ENCODE measurements at places on chromosomes 3 and 15. TPM values are rescaled to one million over a fixed set of nuclear protein-coding genes. Genes with fewer than 3 reads are reported as not detected.

The SENP8 gene
- 5.9 TPM for total RNA-seq

The XCR1 gene
- total RNA-seq = not detected

The AMIGO3 gene
- total RNA-seq = not detected

The SAMD7 gene
- total RNA-seq = not detected

The REC114 gene
- total RNA-seq = 0.60 TPM

The POLQ gene
- 0.57 TPM for total RNA-seq

The ZNF860 gene
- 0.27 TPM for total RNA-seq

The ALG3 gene
- 18.4 TPM for total RNA-seq
